Left ventricle myocardium inferior (tissue), 1 donor: ENCODE measurements at places on chromosomes 11 and 22.

DNA sequence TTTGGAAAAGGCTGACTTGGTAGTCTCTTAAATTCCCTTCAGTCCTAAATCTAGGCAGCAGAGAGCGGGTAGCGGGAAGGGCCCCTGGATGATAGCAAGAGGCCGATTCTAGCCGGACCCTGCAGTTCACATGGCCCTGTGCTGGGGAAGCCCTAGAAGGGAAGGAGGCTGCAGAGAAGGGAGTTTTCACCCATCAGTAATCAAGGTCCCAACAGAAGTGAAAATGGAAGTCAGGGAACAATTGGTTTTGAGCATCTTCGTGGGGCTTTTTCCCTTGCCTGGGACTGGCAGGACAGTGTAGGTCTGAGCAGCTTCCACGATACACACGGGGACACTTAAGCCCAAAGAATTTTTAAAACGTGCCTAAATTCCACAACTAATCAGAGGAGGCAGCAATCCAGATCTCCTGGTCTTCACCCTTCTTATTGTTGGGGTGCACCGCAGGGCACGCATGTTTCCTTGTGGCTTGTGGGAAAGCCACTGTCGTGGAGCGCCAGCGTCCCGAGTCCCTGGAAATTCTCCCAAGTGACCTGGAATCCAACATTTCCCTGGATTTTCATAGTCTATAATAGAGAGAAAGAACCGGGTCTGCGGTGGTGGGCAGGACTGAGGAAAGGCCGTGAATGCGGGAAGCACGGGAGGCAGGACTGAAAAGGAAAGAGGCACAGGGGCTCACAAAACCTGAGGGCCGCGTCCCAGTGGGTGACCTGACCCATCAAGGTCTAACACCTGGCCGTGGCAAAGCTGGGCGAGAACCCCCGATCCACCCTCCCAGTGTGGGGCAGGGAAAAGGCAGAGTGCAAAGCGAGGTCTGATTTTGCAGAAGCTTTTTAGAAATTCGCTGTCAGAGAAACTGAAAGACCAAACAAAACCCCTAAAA, 846 bp upstream of the OAF start:
- no peak for DNase-seq

DNA sequence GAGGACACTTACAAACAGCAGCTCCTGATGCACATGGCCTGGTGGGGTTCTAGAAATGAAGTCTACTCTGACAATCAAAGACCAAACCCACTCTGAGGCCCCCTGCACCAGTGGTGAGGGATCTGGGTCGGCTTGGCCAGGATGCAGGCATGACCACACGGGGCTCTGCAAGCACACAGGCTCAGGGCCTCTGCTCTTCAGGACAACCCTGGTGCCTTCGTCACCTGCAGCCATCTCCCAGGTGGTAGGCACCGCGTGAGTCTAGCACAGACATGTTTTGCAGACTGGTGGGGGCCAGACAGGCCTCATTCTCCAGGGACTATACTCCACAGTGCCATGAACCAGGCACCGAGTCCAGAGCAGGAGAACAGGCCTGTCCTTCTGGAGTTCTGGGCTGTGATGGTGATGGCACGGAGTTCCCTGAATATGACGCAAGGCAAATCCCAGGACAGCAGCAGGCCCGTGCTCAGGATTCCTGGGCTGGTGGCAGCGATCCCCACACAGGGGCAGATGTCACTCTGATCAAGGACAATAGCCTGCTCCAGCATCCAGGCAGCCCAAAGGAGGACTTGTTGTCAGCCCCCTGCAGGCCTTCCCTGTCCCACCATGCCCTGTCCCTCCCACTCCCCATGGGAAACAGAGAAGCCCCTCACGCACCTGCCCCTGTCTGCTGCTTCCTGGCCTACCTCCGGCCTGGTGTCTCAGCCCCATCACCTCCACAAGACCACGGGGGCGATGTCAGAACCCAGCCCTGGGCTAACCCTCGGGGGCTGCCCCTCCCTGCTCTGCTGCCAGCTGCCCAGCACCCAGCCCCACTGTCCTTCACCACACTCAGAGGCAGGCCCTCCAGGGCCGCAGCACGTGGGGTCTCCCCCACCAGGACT, 36.1 kb downstream of the GNB1L start:
- no peak for DNase-seq

- DNase-seq, result no peak
Measured at GRCh38 chr11:117095284-117096161, 2.7 kb downstream of the SIK3 start.

- DNase-seq, result no peak
Measured at GRCh38 chr11:67435727-67436458, 1.6 kb downstream of the PTPRCAP start.

DNA sequence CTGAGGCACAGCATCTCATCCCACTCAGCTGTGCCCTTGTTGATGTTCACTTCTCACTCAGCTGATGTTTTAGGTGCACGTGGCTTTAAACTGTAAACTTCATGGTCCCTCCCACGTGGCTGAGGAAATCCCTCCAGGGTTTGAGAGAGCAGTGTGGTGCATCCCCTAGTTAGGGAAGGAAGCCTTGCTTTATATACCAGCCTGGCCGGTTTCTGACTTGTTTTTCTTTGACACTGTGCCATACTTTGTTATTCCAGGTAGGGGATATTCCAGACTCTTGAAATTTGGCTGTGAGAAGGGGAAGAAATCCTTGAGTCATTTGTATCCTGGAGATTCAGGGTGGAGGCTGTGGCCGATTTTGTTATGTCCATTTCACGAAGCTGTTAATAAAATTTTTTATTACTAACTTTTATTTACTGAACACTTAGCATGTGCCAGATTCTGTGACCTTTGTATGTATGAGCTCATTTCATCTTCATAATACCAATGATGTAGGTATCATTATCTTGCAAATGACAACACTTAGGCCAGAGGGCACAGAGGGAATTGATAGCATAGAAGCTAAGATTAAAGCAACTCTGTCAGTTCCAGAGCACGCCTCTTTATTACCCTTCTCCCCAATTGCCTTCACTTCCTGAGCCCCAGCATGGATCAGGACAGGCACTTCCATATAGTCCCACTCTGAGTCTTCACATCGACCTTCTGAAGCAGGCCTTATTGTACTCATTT, 116.6 kb downstream of the NAV2 start:
- no peak for DNase-seq

- DNase-seq, result no peak
Measured at GRCh38 chr11:14446701-14447169, 52.9 kb downstream of the COPB1 start.

GRCh38 chr11:126102436-126102981, 39.8 kb upstream of the CDON start:
- DNase-seq, result peak; percentile 37

DNA sequence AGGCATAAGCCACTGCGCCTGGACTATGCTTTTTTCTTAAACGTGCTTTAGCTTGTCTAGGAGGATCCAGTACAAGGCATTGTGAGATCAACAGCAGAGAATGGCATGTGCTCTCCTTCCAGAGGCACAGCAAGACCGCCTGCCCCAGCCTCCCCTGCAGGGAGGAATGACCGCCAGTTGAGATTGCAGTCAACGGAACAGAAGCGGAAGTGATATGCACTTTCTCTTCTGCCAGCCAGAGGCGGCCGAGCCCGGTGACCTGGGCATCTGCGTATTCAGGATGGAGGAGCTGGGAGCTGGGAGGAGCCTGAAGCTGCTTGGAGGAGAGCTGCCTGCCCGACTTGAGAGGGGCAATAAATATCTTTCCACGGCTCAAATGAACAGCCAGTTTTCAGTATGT, 243.0 kb downstream of the CTTN start:
- no peak for DNase-seq

- no peak for DNase-seq
Measured at GRCh38 chr22:50310031-50310722, 2.7 kb upstream of the PLXNB2 start.

DNA sequence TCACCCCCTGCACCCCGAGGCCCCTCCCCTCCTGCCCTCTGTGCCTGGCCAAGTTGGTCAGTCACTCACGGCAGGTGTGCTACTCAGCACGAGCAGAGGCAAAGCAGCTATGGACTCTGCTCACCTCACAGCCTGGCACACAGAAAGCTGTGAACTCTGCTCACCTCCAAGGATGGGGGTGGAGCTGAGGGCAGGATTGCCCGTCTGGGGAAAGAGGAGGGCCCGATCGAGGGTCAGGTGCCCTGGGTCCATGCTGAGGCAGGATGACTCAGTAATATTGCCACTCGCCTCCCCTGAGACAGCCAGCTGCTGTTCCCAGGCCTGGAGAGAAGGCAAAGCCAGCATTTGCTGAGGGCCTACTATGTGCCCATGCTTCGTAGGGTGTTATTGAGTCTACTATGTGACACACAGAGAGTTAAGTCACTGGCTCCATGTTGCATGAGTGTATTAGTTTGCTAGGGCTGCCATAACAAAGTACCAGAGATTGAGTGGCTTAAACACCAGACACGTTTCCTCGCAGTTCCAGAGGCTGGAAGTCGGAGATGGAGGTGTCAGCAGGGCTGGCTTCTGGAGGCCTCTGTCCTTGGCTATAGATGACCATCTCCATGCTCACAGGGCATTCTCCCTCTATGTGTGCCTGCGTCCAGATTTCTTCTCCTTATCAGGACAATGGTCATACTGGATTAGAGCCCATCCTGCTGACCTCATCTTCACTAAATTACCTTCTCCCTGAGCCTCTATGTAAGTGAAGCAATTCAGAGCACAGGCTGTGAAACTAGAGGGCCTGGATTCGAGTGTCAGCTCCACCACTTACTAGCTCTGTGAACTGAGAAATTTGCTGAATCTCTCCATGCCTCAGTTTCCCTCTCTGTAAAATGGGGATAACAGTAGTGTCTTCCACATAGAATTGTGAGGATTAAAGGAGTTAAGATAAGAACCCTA, 13.2 kb upstream of the TSKU start:
- DNase-seq, result no peak

DNA sequence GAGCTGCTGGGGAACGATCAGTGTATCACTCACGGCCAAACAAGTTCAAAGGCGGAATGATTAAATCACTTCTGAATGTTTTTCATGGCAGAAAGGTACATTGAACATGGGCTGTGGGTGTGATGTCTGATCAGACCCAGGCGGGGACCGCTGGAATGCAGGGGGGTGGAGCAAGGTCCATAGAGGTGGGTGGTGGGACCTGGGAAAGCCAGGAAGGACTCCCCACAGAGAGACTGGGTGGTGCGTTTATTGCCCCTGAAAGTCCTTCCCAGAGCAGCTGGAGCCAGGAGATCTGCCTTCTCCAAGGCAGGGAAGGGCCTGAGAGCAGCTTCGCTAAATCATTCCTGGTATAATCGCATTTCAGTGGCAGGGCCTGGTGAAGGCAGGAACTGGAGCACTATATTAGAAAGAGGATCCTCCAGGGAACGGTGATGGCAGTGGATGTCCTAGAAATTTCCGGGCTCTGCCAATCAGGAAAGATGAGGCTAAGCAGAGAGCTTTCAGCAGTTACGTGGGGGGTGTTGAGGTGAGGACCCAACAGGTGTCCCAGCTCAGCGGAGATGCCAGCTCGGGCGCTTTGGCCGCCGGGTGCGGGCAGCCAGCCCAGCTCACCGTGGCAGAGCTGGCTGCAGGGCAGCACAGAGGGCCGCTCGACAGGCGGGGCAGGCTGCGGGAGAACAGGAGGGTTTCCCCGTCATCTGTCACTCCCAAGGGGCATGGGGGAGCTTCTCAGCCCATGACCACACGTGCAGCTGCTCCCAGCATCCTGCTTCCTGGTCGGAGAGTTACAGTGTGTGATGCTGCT, 271.7 kb downstream of the CTTN start:
- no peak for DNase-seq

DNA sequence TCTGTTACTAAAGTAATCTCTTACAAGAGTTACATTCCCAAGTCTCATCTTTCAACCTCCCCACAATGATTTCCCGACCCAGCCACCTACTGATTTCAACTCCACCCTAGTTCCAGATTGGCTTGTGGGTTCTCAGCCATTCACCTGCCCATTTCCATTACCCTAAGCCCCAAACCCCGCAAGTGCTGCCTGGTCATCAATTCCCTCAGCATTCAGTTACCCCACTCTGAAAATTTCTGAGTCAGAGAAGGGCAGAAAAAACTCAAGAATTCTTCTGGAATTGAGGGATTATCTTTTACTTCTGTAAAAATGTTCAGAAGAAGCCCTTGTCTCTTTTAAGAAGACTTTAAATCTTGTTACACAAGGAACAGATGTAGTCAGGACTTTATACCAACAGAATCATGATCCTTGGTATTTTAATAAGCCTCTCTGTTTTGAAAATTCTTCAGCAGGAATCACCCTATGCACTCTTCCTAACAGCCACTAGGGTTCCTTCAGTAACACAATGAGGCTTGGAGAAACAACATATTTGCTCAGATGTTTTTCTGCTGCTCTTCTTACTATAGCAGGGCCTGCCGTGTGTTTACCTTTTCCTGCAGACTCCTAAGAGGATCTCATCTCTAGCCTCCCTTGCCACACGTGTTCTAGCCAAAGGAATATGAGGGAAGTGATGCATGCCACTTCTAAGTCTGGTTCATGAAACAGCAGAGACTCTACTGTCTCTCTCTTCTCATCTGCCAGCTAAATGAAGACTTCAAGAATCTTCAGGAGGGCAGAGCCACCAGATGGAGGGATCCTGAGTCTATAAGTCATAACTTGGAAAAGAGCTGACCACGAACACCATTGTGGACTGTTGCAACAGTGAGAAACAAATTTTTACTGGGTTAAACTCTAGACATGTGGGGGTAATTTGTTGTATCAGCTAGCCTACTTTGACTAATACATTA, 29.3 kb upstream of the PAMR1 start:
- no peak for DNase-seq

GRCh38 chr11:93517041-93517440, 26.1 kb downstream of the SMCO4 start:
- no peak for DNase-seq

DNA sequence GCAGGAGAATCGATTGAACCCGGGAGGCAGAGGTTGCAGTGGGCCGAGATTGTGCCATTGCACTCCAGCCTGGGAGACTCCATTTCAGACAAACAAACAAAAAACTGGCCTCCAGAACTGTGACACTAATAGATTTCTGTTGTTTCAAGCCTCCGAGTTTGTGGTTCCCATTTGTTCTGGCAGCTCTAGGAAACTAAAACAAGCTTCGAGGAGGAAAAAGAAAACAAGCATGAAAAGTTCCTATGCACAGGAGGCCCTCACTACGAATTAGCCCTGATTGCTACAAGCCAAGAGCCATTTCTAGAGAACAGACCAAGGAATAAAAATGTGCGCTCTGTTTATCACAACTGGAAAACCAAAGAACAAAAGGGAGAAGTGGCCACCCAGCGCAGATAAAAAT, 47.8 kb upstream of the SHANK2 start:
- DNase-seq, result no peak

DNA sequence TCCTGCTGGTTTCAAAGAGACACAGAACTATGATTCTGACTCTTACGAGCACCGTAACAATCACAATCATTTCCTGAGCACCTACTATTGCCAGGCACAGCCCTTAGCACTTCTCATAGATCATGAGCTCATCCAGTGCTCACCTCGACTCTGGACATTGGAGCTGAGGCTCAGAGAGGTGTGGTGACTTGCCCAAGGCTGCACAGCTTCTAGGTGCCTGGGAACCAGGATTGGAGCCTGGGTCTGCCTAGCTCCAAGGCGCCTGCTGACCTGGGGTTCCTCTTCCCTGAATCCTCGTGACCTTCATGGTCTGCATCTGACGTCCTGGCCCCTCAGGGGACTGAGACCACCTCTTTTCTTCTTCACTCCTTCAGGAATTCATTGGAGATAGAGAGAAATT, 50.6 kb upstream of the CRYBB3 start:
- DNase-seq, result no peak
